ENCODE measurements at places on chromosomes 7 and 10.
A peak's percentile ranks its signal among the peaks of the same experiment; 100 is the strongest.

DNA sequence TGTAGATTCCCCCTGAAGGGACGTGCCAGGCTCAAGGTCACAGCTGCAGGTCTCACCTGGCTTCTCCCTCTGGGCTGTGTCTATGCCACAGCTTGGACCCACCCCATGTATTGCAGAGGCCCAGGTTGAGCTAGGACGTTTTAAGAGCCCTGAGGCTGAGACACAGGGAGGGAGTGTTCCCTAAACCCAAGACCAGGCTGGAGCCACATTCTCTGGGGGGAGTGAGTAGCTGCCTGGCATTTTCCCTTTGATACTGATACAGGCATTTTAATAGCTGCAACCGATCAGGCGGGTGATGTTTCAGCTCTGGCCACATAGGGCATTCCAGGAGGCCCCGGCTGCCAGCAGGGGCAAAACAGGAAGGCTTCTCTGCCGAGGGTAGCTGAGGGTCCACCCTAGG lies 13.4 kb downstream of the COL13A1 start:
- DNase-seq = no peak

DNA sequence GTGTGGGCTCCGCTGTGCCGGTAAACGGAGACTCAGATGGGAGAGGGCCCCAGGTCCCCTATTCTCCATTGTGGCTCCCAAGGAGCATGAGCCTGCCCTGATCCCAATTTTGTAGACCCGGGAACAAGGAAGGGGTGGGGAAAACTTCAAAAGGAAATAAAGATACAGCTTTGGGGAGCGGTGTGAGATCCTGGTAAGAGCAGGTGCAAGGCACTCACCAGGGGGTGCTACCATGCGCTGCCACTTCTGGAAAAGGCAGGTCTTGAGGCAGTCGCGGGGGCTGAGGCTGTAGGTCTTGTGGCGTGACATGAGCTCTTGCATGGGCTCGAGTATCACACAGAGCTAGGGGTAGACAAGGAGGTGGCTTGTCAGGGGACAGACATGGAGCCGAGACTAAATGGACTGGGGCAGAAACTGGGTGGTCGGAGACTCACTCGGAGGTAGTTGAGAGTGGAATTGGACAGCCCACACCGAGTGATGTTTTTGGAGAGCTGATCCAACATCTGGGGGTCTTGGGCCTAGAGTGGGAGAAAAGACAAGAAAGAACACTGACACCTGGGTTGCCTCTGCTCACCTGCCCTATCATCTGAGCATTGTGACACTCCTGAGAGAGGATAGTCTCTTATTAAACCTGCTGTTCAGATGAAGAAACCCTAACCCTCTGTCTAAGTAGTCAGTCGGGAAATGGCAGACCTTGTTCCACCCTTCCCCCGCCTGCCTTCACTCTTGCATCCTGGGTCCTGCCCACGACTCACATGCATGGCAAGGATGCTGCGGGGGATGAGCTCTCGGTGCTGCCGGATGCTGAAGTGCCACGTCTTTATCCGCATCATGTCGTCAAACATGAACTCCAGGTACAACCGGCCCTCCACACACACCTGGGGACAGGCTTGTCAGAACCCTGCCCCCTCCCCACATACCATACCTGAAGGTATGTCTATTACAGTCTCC lies 10.7 kb downstream of the LDB1 start:
- DNase-seq = peak; percentile 57

DNA sequence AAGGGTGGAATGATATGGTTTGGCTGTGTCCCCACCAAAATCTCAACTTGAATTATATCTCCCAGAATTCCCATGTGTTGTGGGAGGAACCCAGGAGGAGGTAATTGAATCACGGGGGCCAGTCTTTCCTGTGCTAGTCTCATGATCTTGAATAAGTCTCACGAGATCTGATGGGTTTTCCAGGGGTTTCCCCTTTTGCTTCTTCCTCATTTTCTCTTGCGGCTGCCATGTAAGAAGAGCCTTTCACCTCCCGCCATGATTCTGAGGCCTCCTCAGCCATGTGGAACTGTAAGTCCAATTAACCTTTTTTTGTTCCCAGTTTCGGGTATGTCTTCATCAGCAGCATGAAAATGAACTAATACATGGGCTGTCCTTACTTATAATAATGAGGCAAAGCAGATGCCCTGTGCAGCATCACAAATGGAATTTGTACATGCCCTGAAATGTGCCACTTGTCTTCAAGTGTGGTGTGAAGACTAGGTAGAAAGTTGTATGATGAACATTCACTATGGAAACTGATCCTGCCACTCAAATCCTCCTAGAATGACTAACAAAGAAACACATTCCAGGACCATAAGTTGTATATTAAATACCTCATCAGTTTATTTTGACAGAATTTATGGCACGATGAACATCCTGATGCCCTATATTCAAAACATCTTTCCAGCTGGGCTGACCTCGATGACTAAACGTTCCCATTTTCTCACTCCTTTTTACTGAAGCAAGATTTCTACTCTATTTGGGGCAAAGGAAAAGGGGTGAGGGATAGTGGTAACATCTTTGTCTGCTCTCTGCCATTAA lies 122.8 kb upstream of the CTTNBP2 start:
- no peak for DNase-seq

GRCh38 chr7:153835103-153835502 lies 217.1 kb upstream of the DPP6 start:
- DNase-seq = no peak

GRCh38 chr10:12042409-12042796 lies 206 bp downstream of the UPF2 start:
- no peak for DNase-seq

DNA sequence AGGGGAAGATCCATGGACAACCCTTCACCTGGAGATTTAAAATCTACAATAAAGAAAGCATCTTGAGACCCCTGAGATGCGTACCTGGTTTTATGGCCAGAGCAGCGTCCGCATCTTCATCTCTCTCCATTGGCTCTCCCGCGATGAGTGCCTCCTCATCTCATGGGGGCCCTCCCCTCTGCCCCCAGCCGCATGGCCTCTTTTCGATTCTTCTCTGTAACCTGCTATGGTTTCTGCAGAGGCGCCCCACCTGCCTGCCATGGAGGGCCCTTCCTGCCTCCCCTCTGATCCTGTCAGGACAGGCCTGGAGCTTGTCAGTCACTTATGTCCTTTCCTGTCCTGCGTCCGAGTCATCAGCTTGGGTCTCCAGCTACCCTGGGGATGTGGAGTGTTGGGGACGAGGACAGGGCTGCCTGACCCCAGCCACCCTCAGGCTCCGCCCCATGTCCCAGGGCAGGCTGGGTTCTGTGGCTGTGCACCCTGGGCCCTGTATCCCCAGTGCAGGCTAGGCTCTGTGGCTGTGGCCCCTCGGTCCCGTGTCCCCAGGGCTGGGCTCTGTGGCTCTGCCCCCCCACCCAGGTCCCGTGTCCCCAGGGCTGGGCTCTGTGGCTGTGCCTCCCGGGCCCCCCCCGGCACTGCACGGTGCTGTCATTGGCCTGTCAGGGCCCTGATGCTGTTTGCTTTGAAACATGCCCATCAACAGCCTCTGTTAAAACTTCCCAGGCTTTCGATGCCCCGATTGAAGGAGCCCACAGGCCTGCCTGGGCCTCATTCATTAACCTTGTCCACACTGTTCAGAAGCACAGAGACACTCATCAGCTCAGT lies 99.8 kb downstream of the WDR37 start:
- no peak for DNase-seq

Data from nucleus accumbens (tissue), 56 donors.